ENCODE measurements at places on chromosomes 1 and 21. TPM values are rescaled to one million over a fixed set of nuclear protein-coding genes. Genes with fewer than 3 reads are reported as not detected.

GRCh38 chr1:59917785-59918180, 8.8 kb downstream of the CYP2J2 start:
- no peak for DNase-seq

DNA sequence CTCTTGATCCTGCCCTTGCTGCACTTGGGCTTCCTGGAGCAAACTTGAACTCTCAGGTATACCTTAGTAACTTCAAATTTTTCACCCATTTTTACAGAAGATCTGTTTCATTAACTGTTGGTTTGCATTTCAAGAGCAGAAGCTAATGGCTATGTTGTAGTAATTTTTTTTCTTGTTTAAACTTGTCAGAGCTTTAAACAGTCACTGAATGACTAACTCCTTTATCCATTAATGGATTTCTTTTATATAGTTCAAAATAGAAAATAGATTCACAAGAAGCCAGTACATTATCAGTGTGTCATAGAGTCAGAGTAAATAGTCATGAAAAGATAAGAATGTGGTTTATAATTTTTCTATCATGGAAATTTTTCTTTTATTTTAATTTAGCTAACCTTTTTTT, 13.6 kb downstream of the SRSF11 start:
- no peak for DNase-seq

FCAMR gene
- total RNA-seq, result 0.37 TPM

DNA sequence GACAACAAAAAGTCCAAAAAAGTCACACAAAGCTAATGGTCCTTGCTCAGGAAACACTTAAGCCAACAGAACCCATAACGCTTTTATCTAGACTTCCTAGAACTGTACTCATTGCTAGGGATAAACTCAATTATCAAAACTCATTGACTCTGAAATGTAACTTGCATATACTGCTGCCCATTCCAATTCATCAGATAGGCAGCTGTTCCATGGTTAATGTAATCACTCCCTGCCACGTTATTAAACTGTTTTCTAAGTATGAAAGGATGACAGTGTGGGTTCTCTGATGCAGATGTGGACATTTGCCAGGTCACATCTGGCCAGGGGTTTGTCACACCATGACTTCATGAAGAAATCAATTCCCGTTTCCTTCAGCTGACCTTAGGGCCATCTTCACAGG, 30.3 kb upstream of the DNAJC11 start:
- DNase-seq, result no peak

- no peak for DNase-seq
These were observed 39.1 kb upstream of the ANGPTL1 start for GRCh38 chr1:178910023-178910422.

Measured in transverse colon (tissue), 4 donors.